ENCODE measurements at places on chromosomes 4 and X.

- DNase-seq: no peak
Observed at GRCh38 chrX:6384921-6385320, 150.0 kb downstream of the VCX3A start.

DNA sequence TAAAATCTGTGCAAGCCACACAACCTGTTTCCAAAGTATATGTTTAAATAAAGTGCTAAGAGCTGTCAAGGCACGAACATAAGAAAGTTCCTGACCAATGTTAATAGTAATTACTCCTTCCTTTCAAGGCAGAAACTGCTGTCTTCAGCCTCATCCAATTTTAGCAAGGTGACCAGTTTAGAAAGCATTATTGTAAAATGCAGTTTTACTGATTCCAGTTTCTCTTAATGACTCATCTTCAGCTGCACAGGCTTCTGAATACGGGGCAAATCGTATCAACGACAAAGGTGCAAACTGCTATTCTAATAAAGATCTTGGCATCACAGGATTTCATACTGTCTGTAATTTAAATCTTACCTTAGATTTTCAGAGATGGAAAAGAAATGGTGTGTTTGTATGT is 87.5 kb downstream of the PPP3CA start:
- DNase-seq: no peak

- DNase-seq: no peak
Observed at GRCh38 chrX:29952016-29952415, 263.3 kb upstream of the MAGEB2 start.

DNA sequence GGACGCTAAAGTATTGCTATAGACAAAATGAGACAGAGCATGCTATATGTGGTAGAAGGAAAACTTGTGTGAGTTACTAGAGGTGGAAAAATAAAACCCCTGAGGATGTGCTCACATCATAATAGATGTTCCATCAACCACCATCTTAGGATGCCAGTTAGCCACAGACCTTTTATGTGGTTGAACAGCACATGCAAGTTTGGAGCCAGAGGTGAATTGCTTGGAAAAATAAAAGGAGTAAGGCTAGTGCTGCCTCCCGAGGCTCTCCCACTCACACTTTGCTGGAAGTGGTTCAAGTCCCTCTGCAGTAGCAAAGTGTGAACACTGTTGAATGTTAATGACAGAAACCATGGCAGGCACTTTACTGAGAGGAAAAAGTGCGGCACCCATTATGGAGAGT is 39.4 kb upstream of the PPARGC1A start:
- DNase-seq: no peak

DNA sequence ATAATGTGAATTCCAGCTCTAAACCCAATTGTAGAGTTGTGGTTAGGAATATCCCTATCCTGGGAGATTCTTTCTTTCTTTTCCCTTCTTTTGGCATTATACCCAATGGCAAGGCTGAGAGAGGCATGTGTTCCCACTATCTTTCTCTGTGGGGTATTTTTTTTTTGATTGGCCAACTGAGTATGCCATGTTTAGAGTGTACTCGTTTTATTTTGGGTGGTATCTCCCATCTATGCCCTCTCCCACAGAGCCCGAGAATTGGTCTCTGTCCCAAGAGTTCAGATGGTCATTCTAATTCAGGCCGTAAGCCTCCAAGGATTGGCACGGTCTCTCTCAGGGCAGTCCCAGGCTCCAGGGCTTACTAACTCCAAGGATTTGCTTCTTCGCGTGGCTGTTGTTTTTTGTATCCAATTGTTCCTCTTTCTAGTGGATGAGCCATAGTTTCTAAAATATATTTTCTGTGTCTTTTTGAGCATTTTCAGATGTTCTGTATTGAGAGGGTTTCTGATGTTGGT is 198.8 kb downstream of the SLC4A4 start:
- no peak for DNase-seq

DNA sequence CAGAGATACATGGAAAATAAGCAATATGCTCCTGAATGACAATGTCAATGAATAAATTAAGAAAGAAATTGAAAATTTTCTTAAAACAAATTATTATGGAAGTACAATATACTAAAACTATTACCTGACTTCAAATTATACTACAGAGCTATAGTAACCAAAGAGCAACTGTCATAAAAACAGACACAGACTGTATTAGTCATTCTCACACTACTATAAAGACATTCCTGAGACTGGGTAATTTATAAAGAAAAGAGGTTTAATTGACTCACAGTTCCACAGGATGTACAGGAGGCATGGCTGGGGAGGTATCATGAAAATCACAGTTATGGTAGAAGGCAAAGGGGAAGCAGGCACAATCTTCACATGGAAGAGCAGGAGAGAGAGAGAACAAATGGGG is 60.0 kb upstream of the CYSLTR1 start:
- no peak for DNase-seq

DNA sequence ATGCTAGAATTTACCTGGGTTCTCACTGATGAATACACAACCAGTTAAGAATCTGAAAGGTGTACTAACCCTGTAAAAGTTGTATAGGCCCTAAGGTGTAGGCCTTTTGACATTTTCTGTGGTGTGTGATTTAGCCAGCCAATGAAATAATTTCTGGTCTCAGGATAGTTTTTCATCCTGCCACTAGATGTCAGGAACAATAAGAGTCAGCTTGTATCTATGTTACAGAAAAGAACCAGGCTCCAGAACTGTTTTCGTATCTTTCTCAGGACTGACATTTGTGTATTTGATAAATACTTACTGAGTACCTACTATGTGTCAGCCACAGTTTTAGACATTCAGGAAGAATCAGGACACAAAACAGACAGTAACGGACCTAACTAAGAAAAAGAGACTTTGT is 673.6 kb upstream of the TENM3 start:
- no peak for DNase-seq

DNA sequence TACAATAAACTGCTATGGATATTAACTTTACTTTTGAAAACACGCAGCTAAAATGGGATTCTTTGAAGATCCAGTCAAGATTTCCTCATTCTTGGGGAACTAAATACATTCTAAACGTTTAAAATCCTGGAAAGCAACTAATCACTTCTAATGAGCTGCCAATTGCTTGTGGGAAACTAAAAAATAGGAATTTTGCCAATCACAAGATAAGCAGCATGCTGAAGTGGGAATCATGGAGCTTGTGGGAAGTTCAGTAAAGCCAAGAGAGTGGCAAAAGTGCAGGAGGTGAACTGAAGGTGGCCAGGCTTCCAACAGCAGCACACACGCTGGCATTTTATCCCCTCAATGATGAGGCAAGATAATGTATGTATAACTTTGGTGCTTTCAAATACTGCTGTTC is 133.0 kb downstream of the GPC3 start:
- no peak for DNase-seq

- no peak for DNase-seq
Observed at GRCh38 chr4:18756671-18757070, 735.1 kb upstream of the LCORL start.

GRCh38 chr4:118931786-118932185 is 43.1 kb downstream of the SYNPO2 start:
- DNase-seq: no peak

DNA sequence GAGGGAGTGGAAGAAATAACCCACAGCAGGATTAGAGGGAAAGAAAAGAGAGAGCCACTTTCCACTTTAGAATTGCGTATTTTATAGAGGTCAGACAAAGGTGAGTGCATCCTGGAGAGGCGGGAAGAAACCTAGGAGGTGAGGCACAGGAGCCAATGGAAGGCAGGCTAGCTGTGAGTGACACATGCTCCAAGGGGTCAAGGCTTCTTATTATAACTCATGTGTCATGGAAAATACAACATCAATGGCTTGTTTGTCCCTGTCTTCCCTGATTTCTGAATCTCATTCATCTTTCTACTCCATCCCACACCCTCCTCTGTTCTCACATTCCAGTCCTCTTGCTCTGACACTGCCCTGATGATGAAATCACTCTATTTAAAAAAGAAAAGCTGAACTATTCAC is 14.4 kb downstream of the ANXA3 start:
- DNase-seq: no peak

GRCh38 chr4:42268824-42269223 is 116.4 kb upstream of the BEND4 start:
- no peak for DNase-seq

- no peak for DNase-seq
Observed at GRCh38 chrX:133085785-133086184, 11.1 kb downstream of the USP26 start.

- no peak for DNase-seq
Observed at GRCh38 chrX:142096253-142096652, 108.8 kb downstream of the MAGEC2 start.

DNA sequence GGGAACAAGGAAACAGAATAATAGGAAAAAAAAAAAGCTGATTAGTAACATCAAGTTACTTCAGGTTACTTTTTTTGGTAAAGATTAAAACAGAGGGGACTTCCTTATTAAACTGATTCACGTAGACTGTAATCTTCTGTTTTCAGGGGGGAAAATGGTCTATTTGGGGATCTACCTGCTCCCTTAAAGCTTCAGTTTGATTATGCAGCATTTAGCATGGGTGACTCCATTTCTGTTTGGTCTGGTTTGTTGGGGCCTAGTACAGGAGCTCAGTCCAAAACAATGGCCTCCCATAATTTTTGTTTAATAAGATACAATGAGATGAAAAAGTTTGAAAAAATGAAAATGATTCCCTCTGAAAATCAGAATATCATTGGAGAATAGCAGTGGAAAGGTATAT is 34.6 kb downstream of the TEC start:
- no peak for DNase-seq

GRCh38 chr4:57243076-57243475 is 132.9 kb upstream of the IGFBP7 start:
- no peak for DNase-seq

DNA sequence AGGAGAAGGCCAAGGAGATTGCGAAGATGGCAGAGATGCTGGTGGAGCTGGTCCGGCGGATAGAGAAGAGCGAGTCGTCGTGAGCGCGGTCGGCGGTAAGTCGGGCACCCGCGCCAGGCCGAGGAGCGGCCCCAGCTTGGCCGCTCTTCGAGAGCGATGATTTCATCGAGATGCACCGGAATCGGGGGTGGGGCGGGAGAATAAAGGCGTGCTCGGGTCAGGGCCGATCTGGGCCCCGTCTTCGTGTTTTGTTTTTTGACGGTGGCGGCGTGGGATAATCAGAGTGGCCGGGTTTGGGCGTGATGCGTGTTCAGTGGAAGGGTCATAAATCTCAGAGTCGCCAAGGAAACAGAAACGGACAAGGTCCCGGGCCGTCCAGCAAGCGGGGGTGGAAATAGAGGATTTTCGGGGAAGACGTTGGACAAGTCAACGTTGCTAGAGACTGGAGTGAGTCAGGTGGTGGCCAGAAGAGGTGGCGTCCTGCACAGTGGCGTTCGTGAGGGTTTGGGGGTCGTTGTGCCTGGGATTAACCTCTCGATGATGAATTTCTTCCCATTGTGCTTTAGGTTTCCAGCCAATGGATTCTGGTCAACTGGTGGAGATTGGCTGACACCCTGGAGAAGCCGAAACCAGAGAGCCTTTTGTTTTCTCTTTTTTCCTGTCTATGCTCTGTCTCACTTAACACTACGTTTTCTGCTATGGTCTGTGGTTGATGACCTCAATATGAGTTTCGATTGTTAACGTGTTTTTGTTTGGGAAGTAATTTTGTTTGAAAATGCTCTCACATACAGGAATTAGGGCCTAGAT is 882 bp downstream of the MRFAP1 start:
- DNase-seq: peak; percentile 81

- peak; percentile 79 for DNase-seq
Observed at GRCh38 chrX:47030339-47030738, 47.9 kb upstream of the RGN start.

DNA sequence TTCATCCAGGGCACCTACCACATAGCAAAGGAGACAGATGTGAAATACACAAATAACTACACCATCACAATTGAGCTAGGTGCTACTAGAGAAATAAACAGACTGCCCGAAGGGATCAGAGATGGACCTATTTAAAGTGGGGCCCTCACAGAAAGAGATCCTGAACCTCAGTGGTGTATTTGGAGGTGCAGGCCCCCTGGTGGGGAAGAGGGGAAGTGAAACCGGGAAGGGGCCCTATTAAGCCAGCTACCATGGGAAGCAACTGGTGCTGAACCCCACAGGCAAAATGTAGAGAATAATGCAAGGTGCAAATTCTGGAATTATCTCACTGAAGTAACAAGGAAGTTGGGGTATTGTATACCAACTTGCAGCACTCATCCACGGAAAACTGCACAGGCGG is 78.6 kb upstream of the FAM9A start:
- DNase-seq: peak; percentile 43

GRCh38 chr4:143289370-143289769 is 47.3 kb upstream of the GAB1 start:
- DNase-seq: no peak

- no peak for DNase-seq
Observed at GRCh38 chrX:30561191-30561590, 16.4 kb downstream of the TASL start.

- no peak for DNase-seq
Observed at GRCh38 chr4:181254771-181255170, 988.4 kb upstream of the TENM3 start.

DNA sequence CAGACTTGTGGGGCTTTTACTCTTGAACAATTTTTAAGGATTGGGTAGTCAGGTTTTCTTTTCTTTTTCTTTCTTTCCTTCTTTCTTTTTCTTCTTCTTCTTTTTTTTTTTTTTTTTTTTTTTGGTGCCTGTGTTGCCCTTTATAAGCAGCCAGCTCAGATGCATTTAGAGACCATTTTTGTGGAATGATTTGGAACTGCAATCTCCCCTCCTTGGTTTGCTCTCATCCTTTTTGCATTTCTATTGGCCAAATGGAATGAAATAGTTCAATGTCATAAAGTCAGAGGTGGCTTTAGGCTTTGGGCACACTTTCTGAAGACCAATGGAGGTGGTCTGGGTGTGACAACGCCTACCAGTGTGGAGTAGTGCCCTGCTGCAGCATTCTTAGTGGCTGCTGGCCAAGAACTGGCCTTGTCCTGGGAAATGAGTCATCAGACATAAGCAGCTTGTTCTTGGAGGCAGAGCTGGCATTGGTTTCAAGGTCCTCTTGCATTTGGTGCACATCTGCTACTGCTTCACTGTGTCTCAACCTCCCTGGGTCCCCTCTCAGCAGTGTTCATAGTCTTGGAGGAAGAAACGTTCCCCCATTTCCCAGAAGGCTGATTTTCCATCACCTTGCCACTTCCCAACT is 84.5 kb downstream of the CT47B1 start:
- DNase-seq: peak; percentile 39

DNA sequence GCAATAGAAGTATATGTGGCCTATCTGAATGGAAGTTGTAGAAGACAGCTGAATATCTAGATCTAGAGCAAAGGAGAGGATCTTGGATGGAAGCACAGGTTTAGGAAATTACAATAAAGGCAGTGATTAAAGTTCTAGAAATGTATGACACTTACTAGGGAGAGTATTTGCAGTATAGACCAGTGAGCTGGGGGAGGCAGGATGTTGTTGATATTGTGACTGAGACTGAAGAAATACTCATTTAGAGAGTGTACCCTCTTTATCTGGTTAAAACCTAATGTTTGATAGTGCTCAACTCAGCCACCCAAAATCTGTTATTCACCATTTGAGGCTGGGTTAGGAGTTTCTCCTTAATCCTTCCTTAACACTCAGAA is 439.5 kb downstream of the GRXCR1 start:
- DNase-seq: no peak

GRCh38 chr4:74267998-74268606 is 40.2 kb upstream of the EPGN start:
- DNase-seq: peak; percentile 61

Data from suppressor macrophage treated with lipopolysaccharide for 1 hour (primary cell).